ENCODE measurements at places on chromosomes 3 and 15. TPM values are rescaled to one million over a fixed set of nuclear protein-coding genes. Genes with fewer than 3 reads are reported as not detected.

Gene APBA2
- 19.0 TPM for total RNA-seq

Gene SNAP23
- total RNA-seq: 170 TPM

Gene SERPINI2
- not detected for total RNA-seq

Gene BBX
- total RNA-seq: 80.8 TPM

Gene CSPG4
- 0.33 TPM for total RNA-seq

Gene TRIM42
- total RNA-seq: not detected

Gene SPATA12
- 0.33 TPM for total RNA-seq

Gene RTP3
- total RNA-seq: not detected

Gene ADAMTS7
- 40.9 TPM for total RNA-seq

Gene LRRC34
- 3.8 TPM for total RNA-seq

Gene TEX55
- not detected for total RNA-seq

Gene CGNL1
- total RNA-seq: 20.2 TPM

Gene TGM4
- 0.33 TPM for total RNA-seq

Gene CELF6
- under 0.01 TPM for total RNA-seq

Gene AGBL1
- under 0.01 TPM for total RNA-seq

Gene KCNH8
- total RNA-seq: under 0.01 TPM

Gene CLCN2
- 4.4 TPM for total RNA-seq

Gene KBTBD8
- total RNA-seq: 3.5 TPM

Gene CHRNA3
- not detected for total RNA-seq

Gene FILIP1L
- total RNA-seq: 30.1 TPM

Gene HTD2
- total RNA-seq: 9.1 TPM

Gene ALPK3
- 69.8 TPM for total RNA-seq

Gene TAGLN3
- total RNA-seq: not detected

Gene TRPM1
- total RNA-seq: 0.38 TPM

Gene KLF13
- 28.7 TPM for total RNA-seq

Gene SLC38A3
- total RNA-seq: not detected

Gene FAM98B
- total RNA-seq: 12.1 TPM

Gene DNASE1L3
- not detected for total RNA-seq

Gene USP13
- total RNA-seq: 16.9 TPM

Gene ST3GAL6
- 6.0 TPM for total RNA-seq

Gene KIF7
- total RNA-seq: 3.9 TPM

Gene SLC7A14
- total RNA-seq: 2.0 TPM

Gene GOLGA8B
- total RNA-seq: 23.5 TPM

Gene CHRD
- under 0.01 TPM for total RNA-seq

Gene CX3CR1
- total RNA-seq: not detected

Gene CHAC1
- total RNA-seq: 7.8 TPM

Gene PTPN23
- total RNA-seq: 37.2 TPM

Gene GOLGA8R
- total RNA-seq: 2.3 TPM

Gene RHCG
- total RNA-seq: not detected

Gene NANOGP8
- total RNA-seq: 0.38 TPM

Gene POLQ
- total RNA-seq: 2.3 TPM

Gene CPEB1
- not detected for total RNA-seq

Gene ITPKA
- 1.6 TPM for total RNA-seq

Gene CCR4
- not detected for total RNA-seq

Gene MST1R
- total RNA-seq: 0.33 TPM

Gene SCAANT1
- total RNA-seq: not detected

Gene STXBP5L
- total RNA-seq: not detected

Gene SLC6A6
- 26.1 TPM for total RNA-seq

Gene GOLGA8K
- 0.65 TPM for total RNA-seq
